Kidney (tissue), 22 donors: ENCODE measurements at places on chromosomes 11 and 22. TPM values are rescaled to one million over a fixed set of nuclear protein-coding genes. Genes with fewer than 3 reads are reported as not detected.
A peak's percentile ranks its signal among the peaks of the same experiment; 100 is the strongest.

DNA sequence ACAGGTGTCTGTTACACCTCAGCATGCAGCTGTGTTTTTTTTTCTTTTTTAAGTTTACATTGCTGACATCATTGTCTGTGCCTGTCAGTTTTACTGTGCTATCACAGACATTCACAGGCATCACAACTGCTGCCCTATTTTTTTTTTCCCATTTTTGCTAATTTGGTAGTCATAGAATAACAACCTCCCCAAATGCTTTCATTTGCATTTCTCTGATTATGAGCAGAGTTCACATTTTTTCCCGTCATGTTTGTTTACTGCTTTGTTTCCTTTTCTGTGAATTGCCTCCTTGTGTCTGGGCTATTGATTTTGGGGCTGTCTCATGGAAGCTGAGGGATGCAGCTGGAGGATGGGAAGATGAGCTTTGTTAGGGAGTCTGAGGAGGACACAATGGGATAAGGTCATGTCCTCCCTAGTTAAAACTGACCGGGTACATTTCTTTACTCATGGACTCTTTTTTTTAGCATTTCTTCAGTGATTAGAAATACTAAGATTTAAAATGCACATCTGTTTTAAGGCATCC lies 155.1 kb downstream of the LDLRAD3 start:
- no peak for DNase-seq

GRCh38 chr11:93743291-93743690 lies 1.8 kb downstream of the C11orf54 start:
- DNase-seq: peak; percentile 19

DNA sequence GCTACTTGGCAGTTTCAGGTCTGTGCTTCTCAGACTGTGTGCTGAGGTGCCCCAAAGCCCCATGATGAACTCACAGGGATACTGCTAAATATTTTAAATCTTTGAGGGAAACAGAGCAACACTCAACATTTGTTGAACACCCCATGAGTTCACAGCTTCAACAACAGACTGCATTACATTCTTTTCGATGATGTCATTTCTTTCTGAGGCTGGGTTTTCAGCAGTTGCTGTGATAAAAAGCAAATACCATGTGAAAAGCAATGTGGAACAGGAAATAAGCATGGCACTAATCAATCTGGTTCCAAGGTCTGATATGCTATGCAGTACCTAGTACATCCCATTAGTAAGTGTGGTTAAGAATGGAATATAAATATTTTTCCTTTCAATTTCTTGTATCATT lies 82.7 kb downstream of the RPL27A start:
- DNase-seq: no peak

DNA sequence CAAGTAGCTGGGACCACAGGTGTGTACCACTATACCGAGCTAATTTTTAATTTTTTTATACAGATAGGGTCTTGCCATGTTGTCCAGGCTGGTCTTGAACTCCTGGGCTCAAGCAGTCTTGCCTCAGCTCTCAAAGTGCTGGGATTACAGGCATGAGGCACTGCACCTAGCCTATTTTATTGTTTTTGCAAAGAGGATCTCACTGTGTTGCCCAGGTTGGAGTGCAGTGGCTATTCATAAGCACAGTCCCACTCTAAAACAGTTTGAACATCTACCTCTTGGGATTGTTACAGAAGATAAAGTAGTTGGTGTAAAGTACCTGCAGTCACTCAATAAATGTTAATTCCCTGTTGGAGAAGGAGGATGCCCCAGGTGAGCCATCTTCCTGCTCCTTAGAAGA lies 29.1 kb downstream of the XRCC6 start:
- DNase-seq: no peak

GRCh38 chr11:35357923-35358322 lies 61.4 kb downstream of the SLC1A2 start:
- no peak for DNase-seq

- DNase-seq: no peak
Measured at GRCh38 chr11:120001178-120002090, 136.5 kb downstream of the TRIM29 start.

DNA sequence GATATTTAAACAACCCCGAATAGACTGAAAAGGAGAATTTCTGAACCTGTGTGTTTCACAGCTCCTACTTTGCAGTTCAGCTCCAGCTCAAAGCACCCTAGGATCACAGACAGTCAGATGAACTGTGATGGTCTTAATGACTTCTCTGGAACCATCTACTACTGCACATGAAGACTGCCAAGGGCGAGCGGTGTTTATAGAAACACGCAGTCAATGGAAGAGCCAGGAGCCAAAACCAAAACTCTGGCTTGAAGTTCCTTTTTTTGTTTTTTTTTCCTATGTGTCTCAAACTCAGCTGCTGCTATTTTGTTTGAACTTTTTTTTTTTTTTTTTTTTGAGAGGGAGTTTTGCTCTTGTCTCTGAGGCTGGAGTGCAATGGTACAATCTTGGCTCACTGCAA lies 382.6 kb upstream of the SYN3 start:
- no peak for DNase-seq

DNA sequence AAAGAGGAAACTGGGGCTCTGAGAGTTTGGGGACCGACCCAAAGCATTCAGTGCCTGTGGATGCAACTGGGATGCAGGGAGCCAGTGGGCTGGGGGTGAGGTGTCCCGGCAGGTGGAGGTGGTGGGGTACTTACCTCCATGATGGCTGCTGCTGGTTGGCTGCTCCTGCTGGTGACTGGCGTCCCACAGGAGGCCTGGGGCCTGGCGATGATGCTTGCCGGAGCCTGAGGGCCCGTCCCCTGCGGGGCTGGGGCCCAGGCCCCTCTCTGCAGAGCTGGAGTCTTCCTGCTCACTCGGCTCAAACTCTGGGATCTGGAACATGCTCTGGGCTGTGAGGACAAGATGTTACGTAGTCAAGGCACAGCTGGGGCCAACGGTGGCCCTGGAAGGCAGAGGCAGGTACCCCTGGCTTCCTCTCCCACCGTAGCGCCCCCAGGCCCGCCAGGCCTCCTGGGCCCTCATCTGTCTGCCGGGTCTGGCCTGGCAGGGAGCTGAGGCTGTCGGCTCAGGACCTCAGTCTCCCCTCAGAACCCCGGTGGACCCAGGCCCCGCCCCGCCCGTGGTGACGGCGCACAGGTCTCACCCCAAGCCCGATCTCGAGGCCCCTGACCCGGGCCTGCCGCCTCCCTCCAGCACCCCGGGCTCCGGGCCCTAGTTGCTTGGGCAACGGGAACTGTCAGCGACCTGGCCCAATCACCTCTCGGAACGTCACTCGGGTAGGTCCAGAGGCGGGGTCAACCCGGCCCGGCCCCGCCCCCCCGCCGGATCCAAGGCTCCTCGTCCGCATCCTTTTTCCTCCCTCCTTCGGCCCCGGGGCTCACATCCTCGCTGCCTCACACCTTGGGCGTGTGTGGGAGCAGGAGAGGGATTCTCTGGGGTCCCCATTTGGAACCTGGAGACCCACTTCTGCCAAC lies at the start of gene BAD:
BAD (minus strand) TSS at position 618 of the 914 bp plus-strand sequence; CDS start at position 321, 297 bp downstream.
- peak; percentile 96 for DNase-seq

DNA sequence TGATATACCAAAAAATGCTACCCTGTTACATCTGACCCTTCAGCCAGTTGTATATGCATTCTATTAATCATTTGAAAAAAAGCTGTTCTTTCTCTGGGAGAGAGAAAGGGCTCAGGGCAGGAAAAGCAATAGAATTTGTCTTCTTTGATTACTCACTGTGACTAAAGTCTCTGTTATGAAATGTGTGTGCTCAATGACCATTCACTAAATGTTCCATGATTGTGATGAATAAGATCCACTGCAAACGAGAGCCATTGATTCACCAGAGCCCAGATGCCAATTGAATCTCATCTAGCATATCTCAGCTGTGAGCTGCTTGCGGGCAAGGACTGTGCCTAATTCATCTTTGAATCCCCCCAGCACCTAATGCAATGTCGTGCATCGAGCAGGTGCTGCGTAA lies 184.3 kb downstream of the OPCML start:
- no peak for DNase-seq

GRCh38 chr11:134792044-134792443 lies 380.0 kb upstream of the B3GAT1 start:
- DNase-seq: no peak

GRCh38 chr22:31676700-31677099 lies 14.7 kb upstream of the PISD start:
- DNase-seq: peak; percentile 93

DNA sequence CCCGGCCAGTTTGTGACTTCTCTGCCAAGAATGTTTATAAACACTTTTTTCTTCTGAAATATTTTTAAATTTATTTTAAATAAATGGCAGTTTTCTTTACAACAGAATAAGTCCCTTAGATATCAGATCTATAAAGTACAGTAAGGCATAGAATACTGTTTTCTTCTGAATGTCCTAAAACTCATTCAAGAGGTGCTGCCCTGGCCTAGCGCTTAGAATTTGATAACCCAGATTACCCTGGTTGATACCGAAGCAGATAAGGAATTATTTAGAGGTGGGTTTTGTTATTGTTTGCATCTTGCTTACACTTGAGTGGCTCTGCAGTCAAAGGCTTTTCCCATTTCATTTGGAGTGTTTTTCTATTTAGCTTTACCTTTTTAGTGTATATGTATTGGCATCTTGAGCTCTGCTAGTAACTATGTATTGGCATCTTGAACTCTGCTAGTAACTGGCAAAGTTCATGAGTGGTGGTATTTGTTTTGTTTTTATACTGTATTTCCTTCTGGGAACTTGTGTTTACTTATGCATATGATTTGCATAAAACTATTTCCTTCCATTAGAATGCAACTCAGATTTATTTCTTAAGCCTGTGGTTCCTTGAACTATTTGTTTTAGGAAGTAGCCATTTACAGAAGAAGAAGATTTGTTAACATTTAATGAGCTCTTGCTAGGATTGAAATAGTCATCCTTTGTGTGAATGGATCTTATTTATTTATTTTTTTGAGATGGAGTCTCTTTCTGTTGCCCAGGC lies 1.2 kb downstream of the ACAD8 start:
- no peak for DNase-seq

DNA sequence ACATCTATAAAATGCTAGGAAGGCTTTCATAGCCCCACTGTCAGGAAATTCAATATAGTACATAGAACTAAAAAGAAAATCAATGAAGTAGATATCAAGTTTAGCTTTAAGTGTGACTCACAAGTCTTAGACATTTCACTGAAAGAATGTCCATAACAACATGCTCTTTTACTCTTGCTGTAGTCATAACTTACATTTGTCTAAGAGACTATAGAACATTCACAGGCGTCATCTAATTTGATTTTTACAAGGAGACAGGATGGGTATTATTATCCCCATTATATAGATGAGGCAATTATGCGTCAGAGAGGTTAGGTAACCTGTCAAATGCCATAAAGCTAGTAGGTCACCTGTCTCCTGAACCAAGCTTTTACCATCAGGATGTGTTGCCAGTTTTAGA lies 36.9 kb downstream of the BDNF start:
- DNase-seq: no peak

DNA sequence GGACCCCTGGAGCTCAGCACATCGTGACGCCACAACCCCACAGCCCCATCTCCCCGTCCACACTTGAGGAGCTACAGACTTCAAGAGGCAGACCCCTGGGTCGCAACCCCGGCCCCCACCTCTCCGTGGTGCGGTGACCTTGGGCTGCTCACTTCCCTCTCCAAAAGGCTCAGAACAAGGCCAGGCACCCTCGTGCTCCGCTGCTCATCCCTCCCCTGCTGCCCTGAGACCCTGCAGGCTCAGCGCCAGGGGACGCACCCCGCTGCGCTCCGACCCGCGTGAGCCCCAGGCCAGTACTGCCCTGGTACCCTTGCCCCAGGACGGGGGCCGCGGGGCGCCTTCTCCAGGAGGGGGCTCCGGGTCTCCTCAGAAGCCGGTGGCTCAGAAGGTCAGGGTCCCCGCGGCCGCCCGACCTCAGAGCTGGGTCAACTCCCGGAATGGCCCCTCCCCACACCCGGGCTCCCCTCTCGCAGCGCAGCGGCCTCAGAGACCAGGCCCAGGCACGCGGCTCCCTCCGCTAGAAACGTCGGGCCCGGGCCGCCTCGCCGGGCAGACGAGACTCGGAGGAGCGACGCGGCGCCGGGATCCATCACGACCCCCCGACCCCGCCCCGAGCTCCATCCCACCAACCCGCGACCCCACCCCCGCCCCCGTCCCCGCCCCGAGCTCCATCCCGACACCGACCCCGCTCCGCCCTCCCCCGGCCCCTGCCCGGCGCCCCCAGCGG lies 563 bp downstream of the GATD1 start:
- DNase-seq: peak; percentile 78

DNA sequence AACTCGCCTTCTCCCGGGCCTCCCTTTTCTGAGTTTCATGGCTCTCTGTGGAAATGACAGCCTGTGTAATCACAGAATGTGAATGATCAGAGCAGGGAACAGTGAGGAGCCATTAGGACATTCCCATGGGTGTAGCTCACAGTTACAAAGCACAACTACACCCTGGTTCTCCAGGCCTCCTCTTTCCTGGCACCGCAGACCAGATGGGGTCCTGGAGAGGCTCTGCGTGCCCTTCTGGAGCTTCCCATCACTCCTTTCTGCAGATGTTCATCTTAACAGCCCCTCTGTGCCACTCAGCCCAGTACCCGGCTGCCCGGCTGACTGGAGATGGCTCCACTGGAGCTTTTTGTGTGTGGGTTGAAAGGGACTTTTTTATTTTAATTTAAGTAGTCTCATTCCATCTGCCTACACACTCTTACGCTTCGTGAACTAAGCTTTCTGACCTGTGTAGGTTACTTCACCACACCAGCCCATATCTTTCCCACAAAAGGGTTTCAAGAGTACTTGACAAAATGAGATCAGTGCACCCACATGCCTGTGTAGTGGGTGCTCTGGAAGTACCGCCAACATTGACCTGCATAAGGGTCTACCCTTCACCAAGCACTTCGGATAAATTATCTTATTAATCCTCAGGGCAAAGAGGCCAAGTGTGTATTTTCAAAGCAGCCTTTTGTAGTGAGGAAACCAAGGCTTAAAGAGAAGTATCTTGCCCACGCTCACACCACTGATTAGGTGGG lies 29.8 kb downstream of the SREBF2 start:
- DNase-seq: no peak

DNA sequence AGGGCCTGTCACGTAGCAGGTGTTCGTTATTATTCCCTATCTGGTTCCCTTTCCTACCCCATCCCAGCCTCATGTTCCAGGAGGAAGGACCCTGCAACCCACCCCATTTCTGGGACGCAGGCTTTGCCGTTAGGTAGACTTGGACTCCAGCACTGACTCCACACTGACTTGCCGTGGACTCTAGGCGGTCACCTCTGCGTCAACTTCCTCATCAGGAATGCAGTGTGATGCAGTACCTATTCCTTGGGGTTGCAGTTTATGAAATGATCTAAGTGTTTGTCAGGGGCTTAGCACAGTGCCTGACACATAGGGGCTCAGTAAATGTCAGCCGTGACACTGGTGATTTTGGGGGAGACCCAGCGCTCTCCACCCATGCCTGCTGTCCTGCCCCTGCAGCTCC lies 16.8 kb downstream of the DGKZ start:
- no peak for DNase-seq

The CBX7 gene
- polyA plus RNA-seq: 39.3 TPM

The KRTAP5-7 gene
- polyA plus RNA-seq: not detected

The PRDM11 gene
- 2.9 TPM for polyA plus RNA-seq

The CADM1 gene
- polyA plus RNA-seq: 24.0 TPM

The C11orf87 gene
- polyA plus RNA-seq: not detected

The FAM181B gene
- 0.97 TPM for polyA plus RNA-seq

The DLG2 gene
- polyA plus RNA-seq: 2.9 TPM

The GAL3ST1 gene
- polyA plus RNA-seq: 34.3 TPM

The KRTAP5-11 gene
- not detected for polyA plus RNA-seq
